ENCODE measurements at places on chromosomes 6 and 20. TPM values are rescaled to one million over a fixed set of nuclear protein-coding genes. Genes with fewer than 3 reads are reported as not detected.

The PRPH2 gene
- total RNA-seq: 0.34 TPM

The PBOV1 gene
- not detected for total RNA-seq

The EFCAB8 gene
- total RNA-seq: not detected

The ARMH2 gene
- not detected for total RNA-seq

The MYBL2 gene
- 0.85 TPM for total RNA-seq

The RBM24 gene
- 0.34 TPM for total RNA-seq

The RALGAPB gene
- total RNA-seq: 28.1 TPM

The AURKA gene
- total RNA-seq: 2.0 TPM

The AARS2 gene
- 3.8 TPM for total RNA-seq

The LCA5 gene
- total RNA-seq: 5.8 TPM

The CDK19 gene
- 17.4 TPM for total RNA-seq

The DNAH8 gene
- not detected for total RNA-seq

The PCK1 gene
- total RNA-seq: 643 TPM

The SESN1 gene
- total RNA-seq: 67.8 TPM

The RREB1 gene
- total RNA-seq: 33.0 TPM

The RHAG gene
- total RNA-seq: not detected

The RIPOR2 gene
- total RNA-seq: 10.1 TPM

The CCM2L gene
- 25.1 TPM for total RNA-seq

The BPIFB2 gene
- not detected for total RNA-seq

The GPX5 gene
- not detected for total RNA-seq

The MMS22L gene
- total RNA-seq: 5.3 TPM

The MED20 gene
- 8.6 TPM for total RNA-seq

The ZMYND8 gene
- total RNA-seq: 33.3 TPM

The CD2AP gene
- total RNA-seq: 23.6 TPM

The SRSF3 gene
- total RNA-seq: 93.2 TPM

The ZSCAN31 gene
- total RNA-seq: 9.8 TPM

The EDN3 gene
- total RNA-seq: not detected

The SYNDIG1 gene
- total RNA-seq: not detected

The BFSP1 gene
- 0.94 TPM for total RNA-seq

The GRM4 gene
- not detected for total RNA-seq

The RNF144B gene
- 20.2 TPM for total RNA-seq

Data from subcutaneous adipose tissue (tissue), 4 donors.